ENCODE measurements at places on chromosomes 7 and 10. TPM values are rescaled to one million over a fixed set of nuclear protein-coding genes. Genes with fewer than 3 reads are reported as not detected.

DNA sequence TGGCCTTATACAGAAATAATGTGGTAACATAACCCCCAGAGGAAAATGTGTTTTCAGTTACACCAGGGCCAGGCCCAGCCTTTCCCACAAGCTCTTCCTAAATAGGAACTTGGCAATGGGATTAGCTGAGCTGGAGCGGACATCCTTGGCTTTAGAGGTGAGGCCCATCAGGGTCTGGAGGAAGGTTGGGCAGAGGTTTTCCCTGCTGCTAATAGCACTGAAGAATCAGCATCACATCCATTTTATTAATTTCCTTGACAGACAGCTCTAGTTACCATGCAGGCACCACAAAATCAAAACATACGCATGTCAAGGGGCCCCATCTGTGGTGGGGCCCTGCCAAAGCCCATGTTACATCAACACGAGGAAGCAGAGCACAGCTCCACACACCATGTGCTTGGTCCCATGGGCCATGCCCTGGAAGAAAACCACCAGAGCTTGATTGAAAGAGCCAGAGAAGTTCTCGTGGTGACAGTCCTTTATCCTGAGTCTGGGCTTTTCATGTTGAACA is 566.6 kb downstream of the KCNMA1 start:
- DNase-seq = no peak

- DNase-seq = no peak
Observed at GRCh38 chr7:31772211-31772610, 85.2 kb downstream of the PPP1R17 start.

GRCh38 chr7:110801502-110801901 is 289.4 kb upstream of the LRRN3 start:
- DNase-seq = no peak

DNA sequence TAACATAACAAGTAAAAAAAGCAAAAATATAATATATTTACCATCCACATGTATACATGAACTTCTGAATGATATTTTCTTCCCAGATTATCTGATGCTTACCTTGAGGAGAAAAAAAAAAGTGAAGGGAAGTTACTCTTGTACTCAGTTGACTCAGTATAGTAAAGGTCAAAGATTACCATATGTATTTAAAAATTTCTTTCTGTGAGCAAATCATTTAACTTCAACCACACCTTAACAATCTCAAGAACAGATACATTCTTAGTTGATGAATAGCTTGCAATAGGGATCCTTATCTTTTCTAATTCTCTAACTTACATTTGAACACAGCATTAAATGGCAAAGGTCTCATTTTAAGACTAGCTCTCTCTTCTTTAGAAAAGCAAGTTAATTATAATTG is 29.8 kb downstream of the PRR15 start:
- DNase-seq = no peak

The TMEM229A gene
- not detected for total RNA-seq

- peak; percentile 69 for DNase-seq
Observed at GRCh38 chr10:62594093-62594520, 210.4 kb upstream of the ADO start.

DNA sequence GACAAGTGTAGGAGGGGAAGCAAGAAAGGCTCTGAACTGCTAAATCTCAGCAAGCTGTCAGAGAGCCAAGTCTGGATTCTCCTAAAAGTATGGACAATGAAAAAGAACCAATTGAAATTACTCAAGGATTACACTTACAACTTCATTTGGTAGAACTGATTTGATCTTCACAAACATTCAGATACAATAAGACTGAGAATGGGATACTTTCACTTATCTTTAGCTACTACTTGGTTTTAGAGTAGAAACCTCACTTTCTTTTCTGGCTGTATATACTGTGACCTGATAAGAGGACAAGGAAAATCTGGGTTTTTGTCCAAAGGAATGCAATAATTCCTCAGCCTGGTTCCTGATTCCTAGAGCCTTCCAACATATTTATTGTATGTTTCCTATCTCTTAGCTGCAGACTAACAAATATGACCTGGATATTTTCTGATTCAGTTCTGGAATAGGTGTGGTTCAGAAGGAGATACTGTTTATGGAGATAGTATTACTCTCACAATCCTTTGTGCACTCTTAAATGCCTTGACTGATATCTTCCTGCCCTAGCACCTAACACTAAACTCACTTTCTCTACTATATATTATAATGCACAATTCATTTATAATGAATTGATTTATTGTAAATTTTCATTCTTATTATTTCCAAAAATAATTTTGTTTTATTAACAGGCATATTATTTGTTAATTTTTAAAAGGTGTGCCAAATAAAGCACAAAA is 7.3 kb downstream of the SEMA3A start:
- no peak for DNase-seq

DNA sequence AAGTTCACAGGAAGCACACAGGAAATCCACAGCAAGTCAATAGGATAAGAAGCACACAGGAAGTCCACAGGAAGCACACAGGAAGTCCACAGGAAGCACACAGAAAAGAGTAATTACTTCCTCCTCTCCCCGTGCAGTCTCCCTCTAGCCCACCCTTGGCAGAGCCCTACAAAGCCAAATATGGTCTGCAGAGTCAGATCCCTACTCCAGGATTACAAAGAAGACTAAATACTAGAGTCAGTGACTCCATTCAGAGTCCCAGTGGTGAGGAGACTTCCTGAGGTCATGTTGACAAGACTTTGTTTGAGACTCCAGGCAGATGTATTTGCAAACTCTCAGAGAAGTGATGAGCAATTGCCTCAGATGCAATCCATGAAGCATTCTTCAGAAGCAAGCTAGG is 398.6 kb upstream of the AUTS2 start:
- no peak for DNase-seq

The MOGAT3 gene
- total RNA-seq = not detected

GRCh38 chr10:72550239-72550638 is 75.6 kb downstream of the MICU1 start:
- no peak for DNase-seq

DNA sequence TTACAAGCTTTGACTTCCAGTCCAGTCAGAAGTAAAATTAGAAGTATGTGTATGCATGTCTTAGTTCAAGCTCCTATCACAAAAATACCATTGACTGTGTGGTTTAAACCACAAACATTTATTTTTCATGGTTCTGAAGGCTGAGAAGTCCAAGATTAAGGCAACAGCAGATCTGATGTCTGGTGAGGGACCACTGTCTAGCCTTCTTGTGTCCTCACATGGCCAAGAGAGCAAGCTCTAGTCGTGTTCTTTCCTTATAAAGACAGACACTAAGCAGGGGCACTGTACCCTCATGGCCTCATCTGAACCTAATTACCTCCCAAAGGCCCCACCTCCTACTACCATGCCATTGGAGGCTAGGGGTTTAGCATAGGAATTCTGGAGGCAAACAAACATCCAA is 41.3 kb upstream of the ARL4A start:
- DNase-seq = peak; percentile 65

DNA sequence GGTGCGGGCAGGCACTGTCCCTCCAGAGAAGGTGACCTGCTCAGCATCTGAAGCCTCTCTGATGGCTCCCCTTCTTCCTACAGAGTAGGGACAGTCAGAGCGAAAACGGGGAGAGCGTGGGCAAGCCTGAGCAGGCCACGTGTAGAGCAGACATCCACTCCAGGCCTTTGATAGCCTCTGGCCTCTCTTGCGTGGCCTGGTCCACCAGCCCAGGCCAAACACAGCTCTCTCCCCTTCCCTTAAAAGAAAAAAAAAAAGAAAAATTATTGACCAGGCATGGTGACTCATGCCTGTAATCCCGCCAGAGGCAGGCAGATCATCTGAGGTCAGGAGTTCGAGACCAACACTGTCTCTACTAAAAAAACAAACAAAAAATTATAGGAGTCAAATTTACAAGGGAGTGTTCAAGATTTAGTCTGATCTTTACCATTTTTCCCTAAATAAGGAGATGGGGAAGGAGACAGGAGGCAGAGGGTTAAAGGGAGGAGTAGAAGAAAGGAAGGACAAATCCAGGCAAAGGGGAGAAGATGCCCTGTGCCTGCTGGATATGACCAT is 84.8 kb downstream of the PLXNA4 start:
- peak; percentile 22 for DNase-seq

DNA sequence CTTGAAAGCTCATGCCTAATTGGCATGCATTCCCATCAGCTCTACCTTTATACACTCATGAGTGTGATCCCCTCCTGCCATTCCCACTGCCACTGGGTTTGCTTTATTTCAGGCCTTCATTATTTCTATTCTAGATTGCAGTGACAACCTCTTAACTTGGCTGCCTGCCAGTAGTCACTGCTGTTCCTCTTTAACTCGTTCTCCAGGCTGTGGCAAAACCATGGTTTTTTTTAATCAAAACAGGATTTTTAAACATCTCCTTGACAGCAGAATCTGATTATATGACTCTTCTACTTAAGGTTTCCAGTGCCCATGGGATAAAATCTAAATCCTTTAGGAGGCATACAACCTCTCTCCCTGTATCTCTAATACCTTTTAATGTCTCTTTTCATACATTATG is 223.7 kb upstream of the PCDH15 start:
- no peak for DNase-seq

DNA sequence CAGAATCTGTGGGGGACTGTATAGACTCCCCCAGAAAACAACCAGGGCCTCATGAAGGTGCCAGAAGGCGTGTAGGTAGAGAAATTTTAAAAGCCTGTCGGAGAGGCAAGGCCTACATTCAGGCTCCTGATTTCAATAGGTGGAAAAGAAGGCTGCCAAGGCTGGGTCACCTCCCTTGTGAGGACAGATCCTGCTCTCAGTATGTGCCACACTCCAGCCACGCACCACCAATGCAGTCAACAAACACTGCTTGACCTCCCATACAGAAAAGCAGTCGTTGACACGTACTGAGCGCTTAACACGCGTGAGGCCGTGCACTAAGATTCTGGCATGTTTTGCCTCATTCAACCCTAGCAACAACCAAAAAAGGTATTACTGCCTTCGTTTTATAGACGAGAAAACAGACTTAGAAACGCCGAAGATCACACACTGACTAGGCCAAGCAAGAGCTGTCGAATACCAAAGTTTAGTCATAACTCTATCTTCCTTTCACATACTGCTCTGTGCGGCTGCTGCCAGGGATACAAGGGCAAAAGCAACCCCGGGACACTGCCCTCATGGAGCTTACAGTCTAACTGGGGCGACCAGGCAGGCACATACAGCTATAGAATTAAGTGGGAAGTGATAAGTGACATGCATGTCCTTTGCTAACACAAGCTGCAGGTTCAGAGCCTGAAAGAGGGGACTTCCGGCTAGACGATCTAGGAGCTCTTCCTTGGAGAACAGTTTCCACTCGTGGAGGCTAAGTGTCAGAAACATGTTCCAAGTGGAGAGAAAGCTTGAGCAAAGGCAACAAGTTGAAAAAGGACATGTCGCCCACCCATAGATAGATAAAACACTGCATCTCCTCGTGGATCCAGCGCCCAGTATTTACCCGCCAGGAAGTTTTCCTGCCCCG is 797 bp upstream of the NKX2-3 start:
- no peak for DNase-seq

GRCh38 chr10:71255808-71256660 is 43.7 kb downstream of the UNC5B start:
- peak; percentile 93 for DNase-seq

GRCh38 chr7:43220250-43220649 is 107.8 kb downstream of the HECW1 start:
- DNase-seq = peak; percentile 86

The PIP4K2A gene
- total RNA-seq = 40.5 TPM

The HMX3 gene
- not detected for total RNA-seq

GRCh38 chr10:12041766-12042408 is 722 bp downstream of the UPF2 start:
- DNase-seq = peak; percentile 35

- DNase-seq = peak; percentile 86
Observed at GRCh38 chr7:156907656-156908055, 14.7 kb upstream of the LMBR1 start.

The HECTD2 gene
- 10.0 TPM for total RNA-seq

GRCh38 chr10:6788731-6789130 is 208.7 kb upstream of the PRKCQ start:
- no peak for DNase-seq

The INHBA gene
- total RNA-seq = 23.0 TPM

DNA sequence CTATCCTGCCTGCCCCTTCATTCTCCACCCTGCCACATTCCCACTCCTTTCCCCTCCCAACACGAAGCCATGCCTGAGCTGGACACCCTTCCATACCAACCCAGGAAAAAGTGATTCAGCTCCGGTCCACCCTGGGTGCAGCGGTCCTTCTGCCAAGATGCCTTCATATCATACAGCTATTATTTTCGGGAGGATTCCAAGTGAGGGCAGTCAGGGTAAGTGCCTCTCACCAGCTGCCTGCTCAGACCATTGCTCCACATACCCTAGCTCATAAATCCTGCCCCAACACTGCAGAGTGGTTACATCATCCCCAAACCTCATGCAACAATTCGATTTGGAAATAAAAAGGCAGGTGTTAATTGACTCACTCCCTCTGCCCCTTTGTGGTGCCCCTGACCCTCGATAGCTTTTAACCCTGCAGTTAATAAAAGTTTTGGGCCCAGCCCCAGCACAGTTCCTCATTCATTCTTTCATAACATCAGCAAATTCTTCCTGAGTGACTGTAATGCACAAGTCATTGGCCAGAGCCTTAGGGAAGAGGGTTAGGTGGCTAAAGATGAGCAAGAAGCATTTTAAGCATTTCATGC is 42.6 kb downstream of the ZNF503 start:
- peak; percentile 87 for DNase-seq

GRCh38 chr10:74846958-74847357 is 20.6 kb downstream of the KAT6B start:
- DNase-seq = no peak

All from RPMI7951 (cell line).